ENCODE measurements at places on chromosomes 12 and 14.

GRCh38 chr12:69415471-69416275 lies 54.5 kb upstream of the FRS2 start:
- DNase-seq, result peak; percentile 96

GRCh38 chr14:87644689-87645088 lies 348.3 kb downstream of the GALC start:
- no peak for DNase-seq

GRCh38 chr14:74975059-74975810 lies 19.8 kb upstream of the PGF start:
- DNase-seq, result no peak

DNA sequence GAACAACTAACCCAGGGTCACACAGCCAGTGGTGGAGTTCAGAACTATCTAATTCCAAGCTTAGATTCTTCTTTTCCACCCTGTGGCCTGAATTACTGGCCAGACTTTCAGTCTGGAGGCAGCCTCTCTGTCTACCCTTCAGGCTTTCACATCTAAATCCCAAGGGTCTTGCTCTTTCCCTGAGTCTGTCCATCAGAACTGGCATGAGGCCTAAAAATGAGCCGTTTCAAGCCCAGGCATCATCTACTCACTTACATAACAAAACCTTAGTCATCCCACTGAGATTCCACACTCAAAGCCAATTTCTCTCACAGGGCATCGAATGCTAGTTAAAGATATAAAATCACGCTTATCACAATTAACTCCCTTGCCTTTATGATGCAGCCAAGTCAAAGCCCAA lies 1.3 kb upstream of the PTGDR start:
- peak; percentile 17 for DNase-seq

GRCh38 chr12:54416687-54417603 lies 2.1 kb downstream of the ITGA5 start:
- no peak for DNase-seq

DNA sequence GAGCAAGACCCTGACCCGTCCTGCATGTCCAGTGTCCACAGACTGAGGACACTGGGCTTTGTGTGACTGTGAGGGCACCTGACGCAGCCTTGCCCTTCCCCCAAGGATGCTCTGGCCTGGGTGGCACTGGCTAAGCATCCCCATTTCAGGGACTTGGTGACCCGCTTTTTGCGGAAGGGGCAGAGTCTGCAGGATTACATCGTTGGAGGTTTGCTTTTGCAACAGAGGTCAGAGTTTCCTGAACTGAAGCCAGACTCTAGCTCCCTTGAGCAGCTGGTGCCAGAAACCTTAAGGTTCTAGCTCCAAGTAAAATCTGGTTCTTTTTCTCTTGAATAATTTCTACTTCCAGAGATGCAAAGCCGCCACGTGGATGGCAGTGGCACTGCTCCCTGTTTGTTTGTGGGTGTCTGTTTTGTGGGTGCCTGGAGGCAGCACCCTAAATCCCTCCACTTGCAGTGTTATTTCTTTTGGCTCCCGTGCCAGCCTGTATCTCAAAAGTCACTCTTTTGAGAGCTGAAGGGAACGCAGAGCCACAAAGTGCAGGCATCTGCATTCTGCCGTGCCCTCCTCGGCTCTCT lies 184.7 kb downstream of the TSPAN9 start:
- DNase-seq, result no peak

GRCh38 chr12:2756756-2757155 lies 38.0 kb upstream of the FKBP4 start:
- no peak for DNase-seq

GRCh38 chr14:89309670-89310177 lies 107.3 kb downstream of the FOXN3 start:
- no peak for DNase-seq

- no peak for DNase-seq
Measured at GRCh38 chr12:49539406-49540228, 787 bp downstream of the KCNH3 start.

GRCh38 chr12:103933237-103933636 lies 3.0 kb downstream of the HSP90B1 start:
- DNase-seq, result no peak

- DNase-seq, result no peak
Measured at GRCh38 chr12:111063295-111064026, 143.1 kb upstream of the MYL2 start.

DNA sequence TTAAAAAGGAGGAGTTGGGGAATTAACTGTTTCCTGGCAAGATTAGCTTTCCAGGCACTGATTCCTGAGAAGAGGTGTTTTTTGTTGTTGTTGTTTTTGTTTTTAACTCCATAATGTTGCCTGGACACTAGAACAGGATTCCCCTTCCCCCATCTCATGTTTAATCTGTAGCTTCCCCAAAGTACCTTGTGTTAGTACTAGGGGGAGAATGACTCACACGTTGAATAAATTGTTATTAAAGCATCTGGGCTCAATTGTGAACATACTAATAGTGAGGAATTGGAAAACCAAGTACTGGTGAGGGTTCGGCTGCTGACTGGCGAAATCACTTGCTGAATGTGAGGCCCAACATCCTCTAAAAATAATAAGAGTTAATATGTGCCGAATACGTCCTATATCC lies 1.3 kb upstream of the GNG2 start:
- no peak for DNase-seq

GRCh38 chr14:64541972-64542835 lies 1.7 kb downstream of the HSPA2 start:
- DNase-seq, result no peak

- no peak for DNase-seq
Measured at GRCh38 chr12:14654842-14655241, 41.6 kb downstream of the GUCY2C start.

GRCh38 chr12:57836442-57837375 lies 9.8 kb downstream of the CTDSP2 start:
- no peak for DNase-seq

Data from T1000 (cell line).